Activated T-helper 1 cell treated with anti-CD3 and anti-CD28 coated beads, Interleukin-12 subunit alpha, Interleukin-12 subunit beta, Interleukin-2, Interleukin-4 antibody, amounts not matched to agents 30 ng/mL and 10 ng/mL and 1 ng/mL, durations not matched to agents 14 hours and 24 hours and 36 hours (primary cell): ENCODE measurements at places on chromosomes 3 and 15.

DNA sequence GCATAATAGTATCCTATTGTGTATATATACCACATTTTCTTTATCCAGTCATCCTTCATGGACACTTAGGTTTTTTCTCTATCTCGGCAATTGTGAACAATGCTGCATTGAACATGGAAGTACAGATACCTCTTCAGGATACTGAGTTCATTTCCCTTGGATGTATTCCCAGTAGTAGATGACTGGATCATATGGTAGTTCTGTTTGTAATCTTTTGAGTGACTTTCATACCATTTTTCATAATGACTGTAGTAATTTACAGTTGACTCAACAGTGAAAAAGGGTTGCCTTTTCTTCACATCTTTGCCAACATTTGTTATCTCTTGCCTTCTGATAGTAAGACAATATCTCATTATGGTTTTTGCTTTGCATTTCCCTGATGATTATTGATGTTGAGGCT is 21.8 kb downstream of the MYH15 start:
- DNase-seq = no peak

GRCh38 chr3:47000198-47000815 is 20.8 kb downstream of the NBEAL2 start:
- no peak for DNase-seq

GRCh38 chr3:11435440-11436165 is 163.4 kb downstream of the ATG7 start:
- DNase-seq = no peak

GRCh38 chr15:57657619-57658018 is 48.9 kb upstream of the POLR2M start:
- no peak for DNase-seq

GRCh38 chr3:182597621-182598041 is 195.7 kb upstream of the ATP11B start:
- no peak for DNase-seq

- DNase-seq = no peak
Observed at GRCh38 chr15:78420220-78420619, 17.8 kb upstream of the IREB2 start.

DNA sequence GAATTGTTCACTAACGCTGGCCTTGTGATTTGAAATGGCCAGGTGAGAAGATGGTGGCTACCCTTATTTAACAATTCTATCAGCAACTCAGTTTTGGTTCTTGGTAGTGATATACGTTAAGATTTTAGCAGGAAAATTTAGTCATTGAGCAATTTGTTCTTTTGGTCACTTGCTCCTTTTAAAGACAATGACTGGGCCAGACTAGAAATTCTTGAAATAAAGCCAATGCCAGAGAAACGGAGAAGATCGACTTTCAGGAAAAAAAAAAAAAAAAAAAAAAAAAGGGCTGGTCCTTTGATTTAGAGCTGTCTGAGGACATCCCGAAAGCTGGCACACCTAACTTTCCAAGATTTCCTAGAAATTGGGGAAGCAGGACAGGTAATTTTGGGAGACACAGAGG is 178.5 kb downstream of the FNDC3B start:
- no peak for DNase-seq

DNA sequence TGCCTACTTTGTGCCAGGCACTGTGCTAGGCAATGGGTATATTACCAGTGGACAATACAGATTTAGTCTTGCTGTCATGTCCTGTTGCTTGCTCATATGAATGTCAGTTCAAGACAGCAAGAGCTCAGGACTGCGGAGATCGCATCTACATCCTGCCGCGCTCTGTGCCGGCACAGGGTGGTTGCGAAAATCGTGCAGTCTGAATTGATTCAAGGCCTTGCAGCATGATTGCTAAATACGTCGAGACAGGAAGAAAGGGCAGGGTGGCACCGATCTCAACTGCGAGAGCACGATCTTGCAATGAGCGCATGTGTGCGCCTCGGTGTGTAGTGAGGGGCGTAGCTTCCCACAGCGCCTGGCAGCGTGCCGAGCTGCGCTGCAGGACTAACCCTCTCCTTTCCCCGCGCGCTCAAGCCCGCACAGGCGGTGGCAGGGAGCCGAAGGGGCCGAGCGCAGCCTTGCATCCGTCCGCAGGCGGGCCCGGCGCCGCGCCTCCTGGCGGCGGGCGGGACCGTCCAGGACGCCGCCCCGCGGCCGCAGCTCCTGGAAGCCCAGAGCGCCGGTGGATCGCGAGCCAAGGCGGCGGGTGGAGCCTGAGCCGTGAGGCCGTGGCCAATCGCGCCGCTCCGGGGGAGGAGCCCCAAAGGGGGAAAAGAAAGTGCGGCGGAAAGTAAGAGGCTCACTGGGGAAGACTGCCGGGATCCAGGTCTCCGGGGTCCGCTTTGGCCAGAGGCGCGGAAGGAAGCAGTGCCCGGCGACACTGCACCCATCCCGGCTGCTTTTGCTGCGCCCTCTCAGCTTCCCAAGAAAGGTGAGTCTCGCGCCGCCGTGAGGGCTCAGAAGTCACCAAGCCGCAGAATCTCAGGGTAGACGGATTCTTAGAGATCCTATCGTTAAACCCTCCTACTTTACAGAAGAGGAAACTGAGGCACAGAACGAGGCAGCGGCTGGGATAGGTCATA is at the start of gene IL1RAP:
Gene IL1RAP, plus strand, starts transcription at position 677 of the 962 bp plus-strand sequence. CDS start 50,205 bp downstream, outside the sequence.
- DNase-seq = peak; percentile 88

DNA sequence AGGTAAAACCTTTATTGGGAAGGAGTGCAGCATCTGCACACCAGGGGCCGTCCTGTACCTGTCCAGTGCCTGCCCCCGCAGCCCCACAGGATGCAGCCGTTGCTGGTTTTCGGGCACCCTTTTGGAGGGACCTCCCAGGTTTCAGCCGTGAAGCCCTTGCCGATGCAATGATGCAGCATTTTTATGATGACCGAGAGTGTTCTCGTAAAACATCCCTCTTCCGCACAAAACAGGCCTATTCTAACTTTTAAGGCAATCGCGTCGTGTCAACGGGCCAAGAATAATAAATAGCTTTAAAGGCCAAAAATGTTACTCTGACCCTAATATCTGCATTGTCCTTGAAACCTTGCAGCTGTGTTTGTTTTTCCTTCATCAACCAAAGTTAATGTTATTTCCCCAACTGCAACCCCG is 126.1 kb downstream of the LRRK1 start:
- DNase-seq = no peak

GRCh38 chr3:13235079-13235478 is 161.8 kb upstream of the IQSEC1 start:
- DNase-seq = peak; percentile 11

DNA sequence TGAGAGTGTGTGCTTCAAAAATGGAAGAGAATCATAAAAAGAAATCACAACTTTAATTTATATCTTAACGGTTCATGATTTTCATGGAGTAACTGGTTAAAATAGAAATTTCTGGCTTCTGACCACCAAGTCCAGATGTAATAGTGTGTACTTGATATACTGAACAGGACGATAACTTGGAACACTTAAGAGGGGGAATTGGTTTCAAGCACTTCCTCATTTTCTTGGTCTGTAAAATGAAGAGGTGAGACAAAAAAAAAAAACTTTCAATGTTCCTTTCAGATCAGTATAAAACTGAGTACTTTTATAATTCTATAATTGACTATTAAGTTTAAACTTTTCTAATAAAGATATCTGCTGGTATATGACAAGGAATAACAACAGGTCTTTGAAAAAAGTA is 64.0 kb upstream of the TRA2B start:
- no peak for DNase-seq

DNA sequence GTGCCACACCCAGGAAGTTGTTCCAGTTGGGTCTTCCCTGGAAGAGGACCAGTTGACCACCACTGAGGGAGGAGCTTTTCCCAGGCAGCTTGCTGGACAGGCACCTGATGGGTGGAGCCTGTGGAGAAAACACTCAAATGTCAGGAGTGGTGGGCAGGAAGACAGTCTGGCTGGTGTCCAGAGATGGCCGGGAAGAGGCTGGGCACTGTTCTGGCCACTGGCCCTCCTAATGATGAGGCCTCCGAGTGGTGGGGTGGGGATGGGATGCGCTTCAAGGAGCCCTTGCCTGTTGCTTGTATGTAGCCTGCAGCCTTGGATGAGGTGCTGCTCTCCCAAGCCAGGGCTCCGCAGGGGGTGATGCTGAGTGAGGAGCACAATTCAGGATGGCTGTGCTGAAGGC is 12.3 kb downstream of the PLEKHO2 start:
- DNase-seq = no peak

GRCh38 chr3:142641504-142641903 is 45.3 kb downstream of the PLS1 start:
- no peak for DNase-seq

DNA sequence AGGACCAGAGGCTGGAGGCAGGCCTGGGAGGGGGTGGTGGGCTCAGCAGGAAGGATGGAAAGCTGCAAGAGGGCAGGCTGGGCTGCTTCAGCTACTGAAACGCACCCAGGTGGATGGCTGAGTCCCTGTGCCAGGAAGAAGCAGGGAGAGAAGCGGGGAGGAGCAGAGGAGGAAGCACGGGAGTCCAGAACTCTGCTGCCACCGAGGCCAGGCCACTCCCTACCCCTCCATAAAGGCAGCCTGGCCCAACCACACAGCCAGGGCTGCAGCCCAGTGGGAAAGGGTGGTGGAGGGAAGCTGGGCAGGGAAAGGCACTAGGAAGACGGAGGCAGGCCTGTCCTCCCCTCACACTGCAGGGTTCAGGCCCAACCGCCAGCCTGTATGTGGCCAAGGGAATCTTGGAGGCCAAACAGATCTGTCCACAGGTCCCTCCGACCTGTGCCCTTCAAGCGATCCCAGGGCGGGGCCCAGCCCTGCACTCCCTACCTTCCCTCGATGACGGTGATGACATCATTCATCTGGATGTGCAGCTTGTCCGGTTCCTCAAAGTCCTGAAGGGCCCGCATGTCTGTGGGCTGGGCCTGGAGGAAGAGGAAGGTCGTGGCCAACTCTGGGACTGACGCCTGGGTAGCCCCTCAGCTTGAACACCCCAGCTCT is 30.5 kb downstream of the TNK2 start:
- no peak for DNase-seq

- DNase-seq = no peak
Observed at GRCh38 chr3:10185804-10186762, 21.4 kb downstream of the IRAK2 start.

GRCh38 chr3:57810048-57810447 is 53.9 kb downstream of the SLMAP start:
- no peak for DNase-seq

- no peak for DNase-seq
Observed at GRCh38 chr3:112007633-112008032, 8.9 kb downstream of the TAGLN3 start.

- no peak for DNase-seq
Observed at GRCh38 chr15:100731267-100732152, 129.1 kb downstream of the ASB7 start.

DNA sequence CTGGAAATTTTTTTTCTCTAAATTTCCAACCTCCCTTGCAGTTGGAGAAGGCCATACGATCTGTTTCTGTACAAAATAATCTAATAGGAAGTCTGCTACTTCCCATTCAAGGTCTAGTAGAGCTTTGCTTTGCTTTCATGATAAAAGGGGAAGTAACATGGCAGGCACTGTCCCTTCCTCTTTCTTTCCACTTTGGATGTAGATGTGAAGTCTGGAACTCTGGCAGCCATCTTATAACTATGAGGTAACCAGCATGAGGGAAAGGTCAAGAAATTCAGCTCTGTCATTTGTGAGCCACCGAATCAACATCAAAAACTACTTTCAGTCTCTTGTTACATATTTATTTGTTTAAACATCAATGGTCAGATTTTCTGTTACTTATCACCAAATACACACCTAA is 156.3 kb downstream of the MTHFS start:
- no peak for DNase-seq

DNA sequence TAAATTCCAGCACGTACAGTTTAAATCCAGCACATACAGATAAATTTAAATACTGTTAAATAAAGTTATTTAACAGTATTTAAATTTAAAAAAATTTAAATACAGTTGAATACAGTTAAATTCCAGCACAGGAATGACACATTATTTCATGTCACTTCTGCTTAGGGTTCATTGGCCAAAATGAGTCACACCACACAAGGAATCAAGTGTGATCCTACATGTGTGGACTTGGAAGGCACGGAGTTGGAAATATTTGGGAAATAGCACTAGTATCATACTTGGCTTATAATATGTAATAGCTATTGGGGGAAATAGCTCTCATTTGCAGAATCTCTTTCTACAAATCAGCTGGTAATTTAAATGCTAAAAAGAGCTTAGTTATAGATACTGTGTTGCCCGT is 10.6 kb downstream of the RAB7A start:
- DNase-seq = no peak

DNA sequence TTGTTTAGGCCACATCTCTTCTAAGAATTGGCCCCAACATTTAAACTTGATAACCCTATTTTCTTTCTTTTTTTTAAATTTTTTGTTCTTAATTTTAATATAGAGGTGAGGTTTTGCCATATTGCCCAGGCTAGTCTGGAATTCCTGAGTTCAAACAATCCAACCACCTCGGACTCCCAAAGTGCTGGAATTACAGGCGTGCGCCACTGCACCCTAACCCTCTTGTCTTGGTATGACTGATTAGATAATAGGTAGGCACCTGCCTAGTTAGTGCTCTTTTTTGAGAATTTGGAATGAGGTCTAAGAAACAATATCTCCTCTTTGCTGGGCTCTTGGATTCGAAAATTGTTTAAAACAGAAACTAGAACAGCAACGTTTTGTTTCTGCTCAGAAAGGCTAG is 116.4 kb upstream of the GOLGA6L6 start:
- DNase-seq = no peak

GRCh38 chr15:57038496-57038895 is 120.1 kb downstream of the TCF12 start:
- no peak for DNase-seq

GRCh38 chr3:168251371-168251770 is 155.6 kb upstream of the GOLIM4 start:
- DNase-seq = no peak

- DNase-seq = no peak
Observed at GRCh38 chr3:111592936-111593335, 2.2 kb downstream of the ZBED2 start.

DNA sequence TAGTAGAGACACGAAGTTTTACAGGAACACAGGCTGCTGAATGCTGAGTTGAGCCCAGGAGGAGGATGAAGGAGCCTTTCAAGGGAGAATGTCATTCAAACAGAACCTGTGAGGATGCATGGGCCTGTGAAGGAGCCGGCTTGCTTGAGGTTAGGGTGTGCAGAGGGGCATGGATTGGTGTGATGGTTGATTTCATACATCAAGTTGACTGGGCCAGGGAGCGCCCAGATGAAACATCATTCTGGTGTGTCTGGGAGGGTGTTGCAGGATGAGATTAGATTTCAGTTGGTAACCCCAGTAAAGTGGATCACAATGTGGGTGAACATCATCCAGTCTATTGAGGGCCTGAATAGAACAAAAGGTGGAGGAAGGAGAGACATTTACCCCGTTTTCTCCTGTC is 243.6 kb downstream of the EDEM1 start:
- DNase-seq = no peak

DNA sequence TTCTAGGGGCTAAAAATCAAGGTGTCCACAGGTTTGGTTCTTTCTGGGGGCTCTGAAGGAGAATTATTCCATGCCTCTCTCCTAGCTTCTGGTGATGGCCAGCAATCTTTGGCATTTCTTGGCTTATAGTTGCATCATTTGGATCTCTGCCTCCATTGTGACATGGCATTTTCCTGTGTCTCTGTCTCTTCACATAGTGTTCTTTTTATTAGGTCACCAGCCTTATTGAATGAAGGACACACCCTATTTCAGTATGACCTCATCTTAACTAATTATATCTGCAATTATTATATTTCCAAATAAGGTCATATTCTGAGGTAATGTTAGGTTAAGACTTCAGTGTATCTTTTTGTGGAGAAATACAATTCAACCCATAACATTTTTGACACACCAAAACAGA is 3.2 kb upstream of the GBE1 start:
- no peak for DNase-seq

- DNase-seq = no peak
Observed at GRCh38 chr3:37779289-37780152, 82.2 kb upstream of the CTDSPL start.

- no peak for DNase-seq
Observed at GRCh38 chr3:89580859-89581258, 473.4 kb downstream of the EPHA3 start.
